ENCODE measurements at places on chromosomes 3 and 15. TPM values are rescaled to one million over a fixed set of nuclear protein-coding genes. Genes with fewer than 3 reads are reported as not detected.

- DNase-seq = no peak
Measured at GRCh38 chr15:74869372-74869725, 3.8 kb downstream of the SCAMP2 start.

SNTN gene
- not detected for polyA plus RNA-seq

DNA sequence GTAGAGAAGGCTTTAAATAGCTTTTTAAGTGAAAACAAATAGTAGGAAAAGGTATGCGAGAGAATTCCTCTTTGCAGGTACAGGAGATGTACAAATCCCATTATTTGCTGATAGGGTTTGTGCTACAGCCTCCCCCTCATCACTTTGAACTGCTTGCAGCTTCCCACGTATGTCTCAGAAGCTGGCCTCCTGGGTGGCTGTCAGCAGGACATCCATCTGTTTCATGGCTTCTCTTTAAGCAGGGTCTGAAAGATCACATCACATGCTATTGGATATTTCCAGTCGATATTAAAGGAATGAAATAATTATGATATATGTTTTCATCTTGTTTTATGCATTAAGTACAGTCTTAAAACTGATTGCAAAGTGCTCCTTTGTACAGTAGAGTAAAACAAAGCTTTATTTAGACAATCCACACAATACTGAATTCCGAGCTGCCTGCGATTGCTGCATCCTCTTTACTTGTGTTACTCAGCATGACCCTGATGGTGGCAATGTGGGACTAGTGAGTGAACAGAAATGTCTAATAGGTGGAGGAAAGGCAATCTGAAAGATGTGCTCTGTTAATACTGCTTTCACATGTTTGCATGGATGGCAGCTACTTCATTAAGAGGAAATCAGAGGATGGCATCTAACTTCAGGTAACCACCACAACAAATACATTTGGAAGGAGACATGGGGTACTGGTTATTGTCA is 930.6 kb upstream of the SEMA6D start:
- DNase-seq = no peak

SYNPR gene
- polyA plus RNA-seq = not detected

DNA sequence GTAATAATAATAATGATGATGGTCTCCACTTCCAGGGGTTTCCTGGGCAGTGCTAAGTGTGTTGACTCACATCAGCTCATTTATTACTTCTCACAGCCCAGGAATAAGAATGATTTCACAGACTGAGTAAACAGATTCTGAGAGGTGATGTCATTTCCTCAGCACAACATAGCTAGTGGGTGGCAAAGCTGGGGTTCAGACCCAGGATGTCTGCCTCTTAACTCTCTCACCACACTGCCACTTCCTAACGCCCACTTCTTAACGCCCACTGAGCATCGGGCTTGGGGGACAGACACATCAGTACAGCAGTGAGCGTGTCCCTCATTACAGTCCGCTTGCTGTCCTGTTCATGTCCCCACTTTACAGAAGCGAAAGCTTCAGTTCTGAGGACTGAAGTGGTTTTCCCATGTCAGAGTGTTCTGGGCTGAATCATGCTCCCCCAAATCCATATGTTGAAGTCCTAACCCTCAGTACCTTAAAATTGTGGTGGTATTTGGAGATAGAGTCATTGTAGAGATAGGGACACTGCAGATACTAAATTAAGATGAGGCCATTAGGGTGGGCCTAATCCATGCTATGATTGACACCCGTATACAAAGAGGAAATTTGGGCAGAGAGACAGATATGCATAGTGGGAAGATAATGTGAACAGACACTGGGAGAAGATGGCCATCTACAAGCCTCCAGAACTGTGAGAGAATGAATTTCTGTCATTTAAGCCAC is 68.0 kb downstream of the ATP2B2 start:
- DNase-seq = no peak

- DNase-seq = no peak
Measured at GRCh38 chr3:10702961-10703740, 112.9 kb upstream of the SLC6A11 start.

DNA sequence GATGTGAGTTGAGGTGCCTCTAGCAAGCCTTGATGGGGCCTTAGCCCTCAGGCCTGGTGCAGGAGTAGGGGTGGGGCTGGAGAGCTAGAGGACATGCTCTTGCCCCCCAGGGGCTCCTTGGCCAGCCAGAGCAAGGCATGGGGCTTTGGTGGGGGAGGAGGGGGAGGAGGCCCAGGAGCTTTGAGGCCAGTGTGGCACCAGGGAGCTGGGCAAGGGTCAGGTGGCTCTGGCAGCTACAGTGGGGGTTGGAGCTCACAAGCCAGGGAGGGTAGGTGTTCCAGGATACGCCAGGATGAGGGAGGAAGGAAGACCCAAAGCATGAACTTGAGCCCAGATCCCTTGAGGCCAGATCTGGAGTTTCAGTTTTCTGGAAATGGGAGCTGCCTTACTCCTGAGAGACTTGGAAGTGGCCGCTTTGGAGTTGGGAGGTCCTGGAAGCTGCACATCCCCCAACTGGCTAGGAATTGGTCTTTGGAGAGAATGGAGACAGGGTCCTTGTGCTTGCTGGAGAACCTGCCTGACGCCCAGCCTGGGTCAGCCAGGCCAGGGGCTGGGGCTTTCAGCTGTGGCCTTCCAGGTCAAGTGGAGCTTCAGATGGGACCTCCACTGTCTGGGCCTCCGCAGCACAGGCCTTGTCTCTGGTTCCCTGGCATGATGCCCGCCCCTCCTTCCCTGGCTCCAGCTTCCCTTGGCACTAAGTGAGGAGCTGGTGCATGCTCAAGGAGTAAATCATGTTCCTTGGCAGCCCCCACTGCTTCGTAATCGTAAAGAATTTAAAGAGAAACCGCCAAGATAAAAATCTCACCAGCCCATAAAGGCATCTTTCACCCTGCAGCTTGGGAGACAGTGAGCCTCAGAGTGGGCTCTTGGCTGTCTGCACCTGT is 8.7 kb downstream of the SEMA3F start:
- DNase-seq = no peak

DNA sequence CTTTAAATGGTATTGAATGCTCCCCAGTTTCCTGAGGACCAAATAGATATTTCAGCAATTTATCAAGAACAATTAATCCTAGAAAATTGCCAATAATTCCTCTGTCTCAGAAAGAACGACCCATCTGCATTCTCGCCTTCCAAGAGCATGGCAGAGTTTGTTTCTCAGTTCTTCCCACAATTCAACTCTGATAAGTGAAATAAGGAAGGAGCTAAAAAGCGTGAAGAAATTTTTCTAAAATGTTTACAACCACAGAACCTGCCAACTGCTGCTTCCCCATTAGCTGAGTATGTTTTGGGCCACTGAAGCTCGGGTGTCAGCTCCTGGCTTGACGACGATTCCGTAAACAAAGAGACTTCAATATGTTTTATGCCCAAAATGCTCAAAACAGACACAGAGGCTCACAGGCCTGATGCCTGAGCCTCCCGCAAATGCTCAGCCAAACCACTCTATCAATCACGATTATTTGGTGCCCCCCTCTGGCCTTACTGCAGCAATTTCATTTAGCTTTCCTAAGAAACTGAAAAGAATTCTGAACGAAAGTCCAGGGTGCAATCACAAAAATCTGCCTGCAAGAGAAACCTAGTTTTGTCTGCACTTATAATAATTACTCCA is 259.2 kb upstream of the CCDC54 start:
- no peak for DNase-seq

- peak; percentile 80 for DNase-seq
Measured at GRCh38 chr3:52892625-52893311, 4.6 kb downstream of the STIMATE start.

COL7A1 gene
- 0.37 TPM for polyA plus RNA-seq

- DNase-seq = no peak
Measured at GRCh38 chr3:42443292-42443691, 32.9 kb upstream of the LYZL4 start.

HYAL1 gene
- polyA plus RNA-seq = 0.57 TPM

TMEM158 gene
- not detected for polyA plus RNA-seq

CPNE4 gene
- not detected for polyA plus RNA-seq

- DNase-seq = no peak
Measured at GRCh38 chr3:141877911-141878310, 1.5 kb downstream of the ATP1B3 start.

SPATA12 gene
- 0.07 TPM for polyA plus RNA-seq

DNA sequence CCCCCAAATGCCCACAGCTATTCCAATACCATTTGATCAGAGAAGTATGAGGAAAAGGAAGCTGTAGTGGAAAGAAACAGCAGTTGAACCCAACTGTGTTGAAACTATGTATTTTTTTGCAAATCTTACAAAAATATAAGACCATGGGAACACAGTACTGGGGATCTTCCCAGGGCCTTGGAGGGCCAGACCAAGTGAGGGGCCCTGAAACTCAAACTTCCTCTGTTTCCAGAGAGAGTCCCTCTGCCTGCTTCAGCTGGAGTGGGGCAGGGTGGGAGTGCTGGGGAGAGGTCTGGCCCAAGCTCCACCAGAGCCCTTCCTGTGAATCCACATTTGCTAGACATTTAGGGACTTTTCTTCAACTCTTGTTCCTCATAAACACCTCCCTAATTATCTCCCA is 263.9 kb downstream of the CHST2 start:
- no peak for DNase-seq

GRCh38 chr3:195195321-195196209 is 75.4 kb downstream of the XXYLT1 start:
- no peak for DNase-seq

GRCh38 chr15:88627463-88627862 is 6.3 kb downstream of the AEN start:
- no peak for DNase-seq

GRCh38 chr3:43549626-43550290 is 72.1 kb downstream of the ANO10 start:
- DNase-seq = no peak

GRCh38 chr3:180265551-180265950 is 228.8 kb upstream of the PEX5L start:
- no peak for DNase-seq

DNA sequence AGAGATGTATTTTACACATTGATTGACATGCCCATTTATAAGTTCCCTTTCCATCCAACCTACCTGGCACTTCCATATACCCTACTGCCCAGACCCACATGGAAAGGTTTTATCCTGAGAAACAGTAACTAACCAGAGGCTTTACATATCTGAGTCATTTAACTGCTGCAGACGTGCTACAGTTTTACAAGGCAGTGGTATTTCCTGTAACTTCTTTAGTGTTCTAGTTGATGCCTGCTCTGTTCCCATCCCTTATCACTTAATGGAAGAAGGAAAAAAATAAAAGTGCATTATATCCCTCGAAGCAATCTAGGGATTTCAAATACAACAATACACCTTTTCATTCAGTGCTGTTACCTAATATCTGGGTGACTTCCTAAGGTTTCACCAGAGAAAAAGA is 107.1 kb downstream of the TMCO5A start:
- DNase-seq = no peak

- DNase-seq = no peak
Measured at GRCh38 chr3:184823990-184824389, 12.0 kb downstream of the VPS8 start.

DNA sequence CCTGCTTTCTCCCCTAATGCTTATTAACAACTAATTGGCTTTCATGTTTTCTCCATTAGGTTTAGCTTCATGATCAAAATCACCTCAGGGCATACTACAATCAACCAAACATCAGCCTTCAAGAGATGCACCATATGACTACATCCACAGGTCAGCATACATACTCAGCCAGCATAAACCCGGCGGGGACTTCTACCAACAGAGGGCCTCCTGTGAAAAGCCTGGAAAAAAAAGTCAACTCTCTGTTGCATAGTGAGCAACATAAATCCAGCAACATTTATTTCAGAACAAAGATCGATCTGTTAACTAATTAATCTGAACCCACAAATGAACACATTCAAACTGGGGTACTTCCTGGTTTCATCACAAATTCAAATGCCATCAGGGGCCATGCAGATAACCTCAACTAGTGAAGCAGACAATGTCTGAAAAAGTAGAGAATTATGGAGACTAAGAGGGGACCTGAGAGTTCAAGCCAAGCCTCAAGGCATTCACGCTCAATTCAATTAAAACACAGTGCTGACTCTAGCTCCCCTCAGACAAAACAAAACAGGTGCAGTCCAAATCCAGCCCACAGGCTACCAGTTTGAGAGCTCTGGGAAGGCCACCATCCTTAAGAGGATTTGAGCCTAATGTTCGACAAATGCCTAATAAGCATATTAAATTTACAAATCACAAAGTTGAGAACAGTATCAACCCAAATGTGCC is 124.5 kb downstream of the MAGI1 start:
- DNase-seq = no peak

PP2D1 gene
- 0.41 TPM for polyA plus RNA-seq

GRCh38 chr3:169430707-169431404 is 232.7 kb downstream of the MECOM start:
- no peak for DNase-seq

GRCh38 chr3:194256040-194256945 is 94.8 kb downstream of the CPN2 start:
- no peak for DNase-seq

RLBP1 gene
- polyA plus RNA-seq = not detected

GRCh38 chr15:84079885-84080777 is 155.4 kb upstream of the GOLGA6L4 start:
- peak; percentile 2 for DNase-seq

DNA sequence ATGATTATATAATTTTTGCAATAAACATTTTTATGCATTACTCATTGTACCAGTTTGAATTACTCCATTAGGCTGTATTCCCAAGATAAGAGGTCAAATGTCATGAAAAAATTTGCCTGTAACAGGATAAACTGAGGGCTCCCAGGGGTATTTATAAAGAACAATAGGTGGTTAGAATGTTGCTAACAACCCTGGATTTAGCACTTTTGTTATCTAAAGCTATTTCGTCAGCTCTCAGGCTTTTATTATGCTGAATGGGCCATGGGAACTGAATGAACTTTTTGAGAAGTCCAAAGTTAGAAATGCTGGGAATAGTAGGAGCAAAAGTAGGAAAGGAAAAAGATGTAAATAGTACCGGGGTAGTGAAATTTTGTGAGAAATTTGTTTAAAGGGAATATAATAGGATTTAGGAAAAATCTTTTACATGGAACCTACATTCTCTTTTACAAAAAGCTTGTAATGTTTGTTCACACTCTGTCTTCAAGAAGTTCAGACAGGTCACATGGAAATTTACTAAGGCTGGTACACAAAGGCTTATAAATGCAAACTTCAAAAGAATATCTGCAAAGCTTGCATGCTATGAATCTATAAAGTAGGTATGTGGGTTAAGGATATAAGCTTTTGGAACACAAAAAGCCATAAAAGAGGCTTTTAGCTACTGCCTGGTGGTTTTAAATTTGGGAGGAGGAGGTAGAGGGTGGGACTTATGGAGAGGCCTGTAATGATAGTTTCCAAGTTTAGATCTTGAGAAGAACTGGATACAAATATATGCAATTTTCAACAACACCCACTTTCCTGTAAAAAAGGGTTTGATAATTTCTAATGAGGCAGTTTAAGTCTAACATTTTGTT is 445.8 kb upstream of the NAALADL2 start:
- DNase-seq = no peak

NME9 gene
- not detected for polyA plus RNA-seq

DNA sequence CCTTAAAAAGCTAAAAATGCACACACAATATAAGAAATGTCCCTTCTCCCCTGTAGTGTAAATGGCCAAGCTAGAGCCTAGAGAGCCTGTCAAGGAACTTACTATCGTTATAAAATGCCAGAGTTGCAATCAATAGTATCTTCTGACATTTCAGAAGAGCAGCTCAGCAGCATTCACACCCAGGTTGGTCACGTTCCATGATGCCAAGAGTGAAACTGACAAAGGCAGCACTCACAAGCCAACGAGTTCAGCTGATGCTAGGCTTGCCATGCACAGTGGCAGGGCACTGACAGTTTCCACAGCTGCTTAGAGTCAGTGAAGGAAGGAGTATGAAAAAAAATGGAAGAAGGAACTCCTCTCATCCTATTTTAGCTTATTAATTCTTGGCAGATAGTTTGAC is 331.4 kb upstream of the CCDC54 start:
- DNase-seq = no peak
